Activated T-cell treated with anti-CD3 and anti-CD28 coated beads for 48 hours (primary cell): ENCODE measurements at places on chromosomes 7 and 10.

GRCh38 chr10:34565934-34566333 lies 249.2 kb downstream of the PARD3 start:
- no peak for DNase-seq

GRCh38 chr7:29806208-29806994 lies at the start of gene WIPF3:
TSS of gene WIPF3 (plus strand) at chr7:29806508. CDS start at chr7:29834725, 28,217 bp downstream.
- DNase-seq = peak; percentile 10

- DNase-seq = no peak
Observed at GRCh38 chr7:122362473-122362872, 57.9 kb upstream of the FEZF1 start.

GRCh38 chr10:127196282-127197153 lies at the start of gene INSYN2A:
TSS of gene INSYN2A (minus strand) at chr10:127196591. CDS start at chr10:127176395, 20,196 bp downstream.
- DNase-seq = no peak

DNA sequence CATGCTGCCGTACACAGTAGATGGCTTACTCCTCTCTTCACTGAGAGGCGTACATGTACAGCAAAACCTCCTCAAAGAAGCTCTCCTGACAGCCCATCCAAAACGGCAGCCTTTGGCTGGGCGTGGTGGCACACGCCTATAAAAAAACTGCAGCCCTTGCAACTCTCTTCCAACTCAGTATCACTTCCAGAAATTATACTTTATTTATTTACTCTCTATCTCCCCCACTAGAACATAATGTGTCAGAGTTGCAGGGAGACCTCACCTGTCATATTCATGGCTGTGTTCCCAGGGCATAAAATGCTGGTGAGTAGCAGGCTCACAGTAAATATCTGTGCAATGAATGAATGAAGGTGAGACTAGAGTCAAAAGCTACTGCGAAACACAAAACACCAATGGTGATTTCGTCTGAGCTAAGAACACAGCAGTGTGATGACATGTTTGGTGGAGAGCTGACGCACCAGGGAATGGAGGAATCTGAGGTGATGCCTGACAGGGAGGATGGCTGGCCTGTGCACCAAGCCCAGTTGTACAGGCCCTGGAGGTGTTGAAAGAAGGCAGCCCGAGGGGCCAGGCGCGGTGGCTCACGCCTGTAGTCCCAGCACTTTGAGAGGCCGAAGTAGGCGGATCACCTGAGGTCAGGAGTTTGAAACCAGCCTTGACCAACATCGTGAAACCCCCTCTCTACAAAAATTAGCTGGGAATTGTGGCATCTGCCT lies 55.3 kb downstream of the COBL start:
- DNase-seq = no peak

DNA sequence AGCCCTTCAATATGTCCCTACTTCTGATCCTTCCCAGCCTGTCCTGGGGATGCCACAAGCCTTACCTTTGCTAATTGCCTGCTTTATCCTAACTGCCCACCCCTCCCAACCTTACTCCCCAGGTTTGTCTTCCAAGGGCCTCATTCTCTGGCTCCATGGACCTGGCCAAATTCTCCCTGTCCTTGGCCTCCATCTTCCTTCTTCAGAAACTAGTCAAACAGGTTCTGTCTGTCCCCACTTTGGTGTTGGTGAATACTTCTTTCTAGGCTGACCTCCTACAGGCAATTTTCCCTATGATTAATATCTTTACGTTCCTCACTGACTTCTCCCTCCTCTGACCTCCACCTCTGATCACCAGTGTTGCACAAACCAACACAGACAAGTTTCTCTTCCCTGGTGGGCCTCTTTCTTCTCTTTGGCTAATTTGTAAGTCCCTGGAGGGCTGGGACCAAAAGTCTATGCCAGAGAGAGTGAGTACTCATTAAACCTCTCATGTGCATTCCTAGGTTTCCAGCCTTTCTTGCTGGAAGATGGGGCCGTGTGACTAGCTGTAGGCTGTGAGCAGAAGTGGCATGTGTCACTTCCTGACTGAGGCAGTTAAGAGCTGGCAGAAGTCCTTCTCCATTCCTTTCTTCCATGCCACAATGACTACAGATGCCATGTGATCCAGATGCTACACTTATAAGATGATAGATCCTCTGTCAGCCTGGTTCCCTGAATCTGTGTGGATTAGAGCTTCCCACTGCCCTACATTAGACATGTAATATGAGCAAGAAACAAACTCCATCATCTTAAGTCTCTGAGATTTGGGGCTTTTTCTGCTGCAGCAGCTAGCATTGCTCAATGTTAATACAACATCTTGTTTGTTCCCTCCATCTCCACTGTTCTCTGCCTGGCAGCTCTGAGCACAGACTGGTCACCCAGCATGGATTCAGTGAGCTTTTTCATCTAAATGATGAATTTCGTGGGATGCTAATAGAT lies 382.7 kb downstream of the RPS24 start:
- no peak for DNase-seq

GRCh38 chr10:79381804-79382221 lies 34.5 kb downstream of the PPIF start:
- no peak for DNase-seq

DNA sequence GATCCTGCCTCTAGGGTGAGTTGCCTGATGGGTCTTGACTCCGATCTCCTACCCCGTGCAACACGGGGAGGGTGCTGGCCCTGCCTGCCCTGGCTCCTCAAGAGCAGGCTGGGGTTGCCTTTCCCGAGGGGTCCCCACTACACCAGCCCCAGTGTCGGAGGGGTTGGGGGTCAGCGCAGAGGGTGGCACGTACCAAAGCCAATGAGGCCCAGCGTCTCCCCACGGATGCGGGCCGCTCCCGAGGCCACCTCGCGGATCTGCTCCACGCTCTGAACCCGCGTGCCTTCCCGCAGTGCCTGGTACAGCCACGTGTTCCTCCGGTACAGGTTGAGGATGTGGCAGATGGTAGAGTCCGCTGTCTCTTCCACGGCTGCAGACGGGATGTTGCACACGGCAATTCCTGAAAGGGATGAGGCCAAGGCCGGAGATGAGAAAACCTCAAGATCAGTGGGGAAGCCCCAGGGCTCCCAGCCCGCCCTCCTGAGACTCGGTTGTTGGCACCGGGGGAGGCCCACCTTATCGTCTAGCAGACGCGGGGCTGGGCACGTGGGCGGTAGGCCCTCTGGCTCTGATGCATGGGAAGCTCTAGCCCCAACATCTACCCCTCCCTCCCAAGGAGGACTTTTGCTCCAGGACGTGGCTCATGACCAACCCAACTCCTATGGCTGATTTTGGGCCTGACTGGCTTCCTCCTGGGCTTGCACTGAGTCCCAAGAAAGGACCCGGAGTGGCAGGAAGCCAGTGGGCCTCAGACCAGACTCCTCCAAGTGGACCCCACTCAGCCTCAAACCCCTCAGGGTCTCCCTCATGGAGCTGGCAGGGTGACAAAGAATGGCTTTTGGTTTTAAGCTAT lies 56.1 kb downstream of the ZRANB1 start:
- DNase-seq = no peak

DNA sequence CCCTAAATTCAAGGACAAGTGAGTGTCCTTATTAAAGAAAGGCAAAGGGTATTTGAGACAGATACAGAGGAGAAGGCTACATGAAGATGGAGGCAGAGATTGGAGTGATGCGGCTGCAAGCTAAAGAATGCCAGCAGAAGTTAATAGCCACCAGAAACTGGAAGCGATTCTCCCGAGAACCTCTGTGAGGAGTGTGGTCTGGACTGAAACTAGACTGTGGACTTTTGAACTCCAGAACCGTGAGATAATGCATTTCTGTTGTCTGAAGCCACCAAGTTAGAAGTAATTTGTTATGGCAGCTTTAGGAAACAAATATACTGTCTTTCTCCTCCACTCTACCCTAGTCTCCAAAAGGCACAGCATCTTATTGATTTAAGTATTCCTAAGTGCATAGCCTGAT lies 80.3 kb upstream of the CREB5 start:
- DNase-seq = no peak

DNA sequence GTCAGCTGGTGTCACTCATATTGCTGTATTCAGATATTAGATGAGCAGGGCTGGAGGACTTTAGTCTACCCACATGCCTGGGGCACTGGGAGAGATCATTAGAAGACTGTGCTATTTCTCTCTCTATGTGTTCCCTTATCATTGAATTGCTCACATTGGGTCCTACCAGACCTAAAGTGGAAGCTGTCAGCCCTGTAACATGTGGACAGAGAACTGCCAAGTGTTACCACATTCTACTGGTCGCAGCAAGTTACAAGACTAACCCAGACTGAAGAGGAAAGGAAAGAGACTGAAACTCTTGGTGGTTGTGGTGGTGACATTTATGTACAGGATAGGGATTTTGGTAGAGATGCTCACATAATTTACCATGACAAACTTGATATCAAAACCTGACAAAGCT lies 627.1 kb upstream of the FZD8 start:
- DNase-seq = no peak

DNA sequence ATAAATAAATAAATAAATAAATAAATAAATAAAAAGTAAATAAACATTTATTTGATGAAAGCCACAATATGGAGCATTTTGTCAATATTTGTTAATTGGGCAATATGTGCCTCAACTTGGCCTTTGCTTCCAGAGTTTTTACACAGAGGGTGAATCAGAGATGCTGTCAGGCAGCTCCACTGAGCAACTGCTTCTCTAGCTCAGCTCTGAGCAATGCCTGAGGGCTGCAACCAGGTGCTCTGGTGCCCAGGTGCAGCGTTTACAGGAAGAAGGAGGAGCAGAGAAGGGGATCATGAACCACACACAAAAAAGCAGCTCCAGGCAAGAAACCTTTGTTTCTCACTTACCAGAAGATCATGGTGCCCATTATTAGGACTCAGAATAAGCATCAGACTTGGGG lies 876.2 kb upstream of the AUTS2 start:
- DNase-seq = no peak

- no peak for DNase-seq
Observed at GRCh38 chr10:93854975-93855374, 38.8 kb upstream of the SLC35G1 start.

DNA sequence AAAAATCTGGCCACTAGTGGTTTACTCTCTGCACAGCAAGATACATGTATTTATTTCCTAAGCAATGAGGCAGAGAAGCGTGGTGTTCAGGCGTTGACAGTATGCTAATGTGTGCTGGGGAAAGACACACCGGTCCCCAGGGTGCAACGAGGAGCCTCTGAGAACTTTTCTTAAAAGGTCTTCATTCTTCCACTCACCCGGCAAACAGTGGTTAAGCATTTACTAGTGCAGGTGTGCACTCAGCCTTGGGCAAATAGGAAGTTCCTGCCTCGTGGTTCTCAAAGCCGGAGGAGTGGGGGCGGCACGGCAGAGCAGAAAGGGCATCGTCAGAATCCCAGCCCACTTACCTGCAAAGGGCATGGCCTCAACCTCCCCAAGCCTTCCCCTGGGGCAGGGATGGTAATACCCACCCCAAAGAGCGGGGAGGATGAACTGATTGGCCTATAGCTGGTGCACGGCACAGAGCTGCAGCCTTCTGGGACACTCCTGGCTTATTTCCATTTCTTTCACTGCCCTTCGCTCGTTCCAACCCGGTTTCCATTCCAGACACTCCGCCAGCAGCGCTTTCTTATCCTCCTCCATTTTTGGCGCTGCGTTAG lies 184.3 kb upstream of the CTBP2 start:
- no peak for DNase-seq

- DNase-seq = no peak
Observed at GRCh38 chr10:14592566-14592965, 182.1 kb downstream of the FAM107B start.

- no peak for DNase-seq
Observed at GRCh38 chr7:114790521-114790920, 131.4 kb upstream of the MDFIC start.

GRCh38 chr7:32533276-32534029 lies 38.2 kb downstream of the AVL9 start:
- no peak for DNase-seq

GRCh38 chr10:24306507-24306875 lies 97.6 kb downstream of the KIAA1217 start:
- no peak for DNase-seq

- no peak for DNase-seq
Observed at GRCh38 chr7:98755138-98755898, 114.5 kb downstream of the TMEM130 start.

DNA sequence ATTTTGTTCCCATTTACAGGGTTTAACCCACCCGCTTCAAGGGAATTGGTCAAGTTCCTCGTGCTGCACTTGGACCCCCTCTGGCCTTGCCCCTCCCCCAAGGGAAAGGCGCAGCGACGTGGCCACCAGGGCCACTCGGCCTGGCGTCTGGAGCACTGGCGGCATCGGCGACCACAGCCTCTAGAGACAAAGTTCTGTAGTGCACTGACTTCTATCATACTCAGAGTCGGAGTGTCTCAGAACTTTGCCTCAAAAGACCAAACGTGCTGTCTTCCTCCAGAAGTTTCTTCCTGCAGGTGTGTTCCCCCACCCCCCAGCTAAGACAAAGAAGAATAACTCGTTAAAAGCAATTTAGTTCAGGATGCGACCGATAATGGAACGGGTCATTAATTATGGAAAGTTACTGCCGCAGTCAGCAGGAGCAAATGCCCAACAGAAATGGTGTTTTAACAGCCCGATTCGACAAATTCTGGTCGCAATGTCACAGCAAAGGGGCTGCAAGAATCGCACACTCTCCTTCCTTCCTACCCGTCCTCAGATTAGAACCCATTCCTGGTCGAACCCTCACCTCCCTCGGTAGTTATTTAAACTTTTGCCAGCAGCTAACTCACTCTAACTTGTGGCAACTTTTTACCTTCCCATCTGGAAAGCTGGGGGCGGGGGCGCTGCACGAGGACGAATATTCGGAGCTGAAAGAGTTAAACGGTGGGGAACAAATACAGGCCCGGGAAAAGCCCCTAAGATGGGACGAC lies 202.1 kb upstream of the NFE2L3 start:
- DNase-seq = no peak

DNA sequence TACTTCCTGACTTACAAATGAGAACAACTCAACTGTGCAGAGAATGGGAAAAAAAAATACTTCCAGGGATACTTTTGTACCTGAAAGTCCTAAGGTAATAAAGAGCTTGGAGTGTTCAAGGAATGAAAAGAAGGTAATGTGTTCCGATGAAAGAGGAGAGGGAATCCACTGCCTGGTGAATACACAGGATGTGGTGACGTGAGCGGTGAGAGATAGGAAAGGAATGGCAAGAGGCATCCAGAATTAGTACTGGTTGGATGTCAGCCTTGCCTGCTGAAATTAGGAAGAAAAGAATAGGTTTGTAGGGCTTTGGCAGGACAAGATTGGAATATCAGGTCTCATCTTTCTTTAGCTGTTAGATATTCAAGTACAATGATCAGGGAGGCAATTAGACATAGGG lies 347.7 kb downstream of the POM121L12 start:
- DNase-seq = no peak

- no peak for DNase-seq
Observed at GRCh38 chr10:21212348-21212747, 313.1 kb downstream of the SKIDA1 start.

DNA sequence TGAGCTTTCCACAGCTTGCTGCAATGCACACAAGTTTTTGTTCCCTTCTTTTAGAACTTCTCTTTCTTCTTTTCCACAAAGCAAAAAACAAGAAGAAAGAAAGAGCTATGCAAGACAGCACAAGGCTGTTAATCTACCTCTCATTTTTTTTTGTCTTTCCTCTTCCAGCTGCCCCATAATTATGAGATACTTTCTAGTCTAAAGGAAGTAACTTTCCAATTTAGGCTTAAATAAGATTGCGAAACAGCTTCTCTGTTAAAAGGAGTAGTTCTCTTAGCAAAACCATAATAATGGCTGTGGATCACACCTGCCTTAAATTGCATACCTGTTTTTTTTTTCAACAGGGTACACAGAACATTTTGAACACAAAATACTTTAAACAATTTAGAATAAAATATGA lies 56.0 kb downstream of the NDUFB2 start:
- DNase-seq = no peak

GRCh38 chr10:128268015-128268722 lies 141.9 kb upstream of the MKI67 start:
- DNase-seq = peak; percentile 21
